ENCODE measurements at places on chromosomes 11 and 22.

- DNase-seq, result no peak
Measured at GRCh38 chr11:62804310-62805075, 747 bp downstream of the NXF1 start.

- DNase-seq, result no peak
Measured at GRCh38 chr11:19625438-19625837, 87.2 kb upstream of the NAV2 start.

DNA sequence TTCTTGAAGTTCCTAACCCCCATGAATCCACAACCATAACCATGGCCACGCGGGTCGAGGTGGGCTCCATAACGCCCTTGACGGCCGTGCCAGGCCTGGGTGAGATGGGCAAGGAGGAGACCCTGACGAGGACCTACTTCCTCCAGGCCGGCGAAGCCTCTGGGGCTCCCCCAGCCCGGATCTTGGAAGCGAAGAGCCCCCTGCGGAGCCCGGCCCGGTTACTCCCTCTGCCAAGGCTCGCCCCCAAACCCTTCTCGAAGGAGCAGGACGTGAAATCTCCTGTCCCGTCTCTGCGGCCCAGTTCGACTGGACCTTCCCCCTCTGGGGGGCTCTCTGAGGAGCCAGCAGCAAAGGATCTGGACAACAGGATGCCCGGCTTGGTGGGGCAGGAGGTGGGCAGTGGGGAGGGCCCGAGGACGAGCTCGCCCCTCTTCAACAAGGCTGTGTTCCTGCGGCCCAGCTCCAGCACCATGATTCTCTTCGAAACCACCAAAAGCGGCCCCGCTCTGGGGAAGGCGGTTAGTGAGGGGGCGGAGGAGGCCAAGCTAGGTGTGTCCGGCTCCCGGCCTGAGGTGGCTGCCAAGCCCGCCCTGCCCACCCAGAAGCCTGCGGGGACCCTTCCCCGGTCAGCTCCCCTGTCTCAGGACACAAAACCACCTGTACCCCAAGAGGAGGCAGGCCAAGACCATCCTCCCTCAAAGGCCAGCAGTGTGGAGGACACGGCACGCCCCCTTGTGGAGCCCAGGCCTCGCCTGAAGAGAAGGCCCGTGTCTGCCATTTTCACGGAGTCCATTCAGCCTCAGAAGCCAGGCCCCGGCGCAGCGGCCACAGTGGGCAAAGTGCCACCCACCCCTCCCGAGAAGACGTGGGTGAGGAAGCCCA, 75.7 kb downstream of the KIAA1671 start:
- DNase-seq, result no peak

- no peak for DNase-seq
Measured at GRCh38 chr22:43501878-43502277, 90.1 kb downstream of the MPPED1 start.

DNA sequence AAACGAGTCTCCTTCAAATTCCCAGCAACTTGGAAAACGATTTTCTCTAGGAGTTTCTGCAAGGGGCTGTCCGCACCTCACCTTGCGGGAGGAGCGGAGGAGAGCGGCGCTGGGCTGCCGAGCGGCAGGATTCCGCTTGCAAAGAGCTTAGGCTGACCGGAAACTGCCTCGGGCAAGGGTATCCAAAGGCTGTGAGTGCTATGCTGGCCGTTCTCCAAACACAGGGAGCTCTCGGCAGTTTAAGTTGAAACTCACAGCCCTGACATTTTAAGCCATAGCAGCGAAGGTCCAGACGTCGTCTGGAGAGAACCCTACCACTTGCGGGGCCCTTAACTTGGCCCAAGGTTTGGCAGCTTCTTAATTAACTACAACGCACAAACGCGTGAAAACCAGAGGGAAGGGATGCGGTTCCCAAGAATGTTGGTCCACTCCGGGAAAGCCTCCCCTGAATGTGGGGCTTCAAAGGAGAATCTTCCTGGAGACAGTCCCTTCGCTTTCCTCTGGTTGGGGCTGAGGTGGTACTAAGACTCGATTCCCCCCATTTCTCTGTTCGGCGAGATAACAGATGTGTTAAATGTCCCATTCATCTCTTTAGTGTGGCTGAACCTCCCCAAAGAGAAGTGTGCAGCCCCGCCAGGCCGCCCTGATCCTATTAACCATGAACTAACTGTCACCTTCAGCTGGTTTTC, 1.1 kb upstream of the DBX1 start:
- no peak for DNase-seq

GRCh38 chr22:43859176-43859575, 3.1 kb downstream of the SULT4A1 start:
- DNase-seq, result no peak

- DNase-seq, result no peak
Measured at GRCh38 chr11:115256397-115257197, 247.6 kb downstream of the CADM1 start.

DNA sequence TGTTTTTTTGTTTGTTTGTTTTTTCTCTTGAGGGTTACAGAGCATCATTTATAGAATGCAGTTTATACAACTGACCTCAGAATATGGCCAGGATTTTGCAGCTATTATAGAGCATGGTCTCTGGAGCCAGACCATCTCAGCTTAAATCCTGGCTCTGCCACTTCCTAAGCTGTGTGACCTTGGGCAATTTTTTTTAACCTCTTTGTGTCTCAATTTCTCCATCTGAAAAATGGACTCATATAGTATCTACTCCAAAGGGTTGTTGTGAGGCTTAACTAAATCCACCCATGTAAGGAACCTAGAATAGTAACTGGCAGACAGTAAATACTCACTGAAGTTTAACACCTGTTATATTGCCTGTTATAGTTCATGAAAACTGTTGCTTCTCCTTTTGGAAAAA, 8.3 kb upstream of the DGAT2 start:
- DNase-seq, result no peak

- no peak for DNase-seq
Measured at GRCh38 chr11:31237819-31238760, 131.4 kb downstream of the DCDC1 start.

DNA sequence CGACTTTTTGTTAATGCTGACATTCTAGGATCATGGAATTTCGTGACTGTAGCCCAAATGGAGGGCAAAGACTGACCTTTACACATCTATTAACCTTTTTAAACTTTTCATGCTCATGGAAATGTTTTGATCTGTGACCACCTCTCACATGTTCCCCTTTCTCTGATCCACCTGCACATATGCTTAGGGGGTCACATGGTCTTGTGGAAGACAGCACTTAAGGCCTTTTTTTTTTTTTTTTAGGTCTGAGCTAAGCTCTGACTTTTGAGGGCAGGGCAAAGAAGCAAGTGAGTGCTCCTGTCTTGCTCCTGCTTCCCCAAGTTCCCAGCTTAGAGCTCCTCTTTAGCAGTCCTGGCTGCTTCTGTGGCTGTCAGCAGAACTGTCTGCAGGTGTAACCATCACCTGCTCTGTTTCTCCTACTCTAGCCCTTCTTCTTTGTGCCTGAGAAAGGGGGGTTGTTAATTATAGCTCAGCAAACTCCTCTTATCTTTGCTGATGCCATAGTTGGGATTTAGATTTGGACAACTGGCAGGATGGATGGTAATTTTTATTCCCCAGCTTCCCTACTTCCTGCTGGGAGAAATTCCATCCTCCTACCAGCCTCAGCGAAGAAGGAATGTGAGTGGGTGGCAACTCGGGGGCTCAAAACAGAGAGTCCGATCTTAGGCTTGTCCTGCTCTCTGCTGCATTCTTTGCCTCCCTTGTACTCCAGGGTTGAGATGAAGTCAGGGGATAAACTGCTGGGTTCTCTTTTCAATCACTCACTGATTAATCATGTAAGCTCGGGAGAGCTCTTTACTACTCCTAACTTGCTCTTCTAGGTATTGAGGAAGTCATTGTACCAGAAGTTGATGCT, 64.4 kb downstream of the GRAMD1B start:
- no peak for DNase-seq

DNA sequence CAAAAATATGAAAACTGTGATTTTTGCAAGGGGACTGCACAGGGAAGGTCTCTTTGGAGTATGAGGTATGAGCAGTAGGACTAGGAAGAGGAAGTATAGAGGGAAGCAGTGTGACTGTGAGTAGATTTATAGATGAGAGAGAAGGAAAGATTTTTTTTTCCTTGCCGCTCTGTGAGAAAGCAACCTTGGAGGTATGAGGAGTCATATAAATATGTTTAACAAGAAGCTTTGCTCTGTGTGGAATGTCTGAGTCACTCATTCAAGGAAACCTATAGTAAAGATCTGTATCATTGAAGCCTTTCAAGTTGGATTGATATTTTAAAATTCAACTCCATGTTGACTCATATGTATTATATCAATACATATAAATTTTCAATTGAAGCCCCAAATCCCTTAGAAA, 26.2 kb downstream of the DNHD1 start:
- no peak for DNase-seq

DNA sequence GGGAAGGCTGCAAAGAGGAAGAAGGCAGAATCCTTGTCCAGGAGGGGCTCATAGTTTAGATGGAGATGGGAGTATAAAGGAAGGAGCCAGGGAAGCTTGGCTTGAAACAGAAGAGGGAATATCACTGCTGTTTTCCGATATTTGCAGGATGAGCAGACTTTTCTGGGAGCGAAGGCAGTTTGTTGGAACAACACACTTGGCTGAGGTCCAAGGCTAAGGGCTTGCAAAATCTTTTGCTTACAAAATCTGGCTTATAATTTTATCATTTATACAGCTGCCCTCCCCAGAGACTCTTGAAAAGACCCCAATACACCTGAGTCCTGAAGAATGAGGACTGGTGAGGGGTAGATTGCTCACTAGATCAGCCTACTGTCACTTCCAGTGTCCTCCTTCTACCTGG, 174.8 kb downstream of the NELL1 start:
- DNase-seq, result no peak

DNA sequence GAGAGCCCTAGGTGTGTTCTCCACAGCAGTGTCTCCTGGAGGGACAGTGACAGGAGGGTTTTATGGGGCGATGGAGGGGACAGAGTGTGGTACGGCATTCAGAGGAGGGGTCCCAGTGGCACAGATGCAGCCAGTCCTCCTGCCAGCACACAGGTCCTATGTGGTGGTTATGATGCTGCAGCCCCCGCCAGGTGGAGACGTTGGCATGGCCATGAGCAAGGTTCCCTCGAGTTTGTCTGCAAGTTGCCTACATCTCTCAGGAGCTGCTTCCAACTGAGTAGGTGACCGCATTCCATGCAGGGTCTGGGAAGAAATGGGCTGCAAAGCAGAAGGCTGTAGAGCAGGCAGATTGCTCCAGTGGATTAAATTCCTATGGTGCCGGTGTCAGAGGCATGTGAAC, 646.0 kb downstream of the TBC1D22A start:
- DNase-seq, result no peak

- no peak for DNase-seq
Measured at GRCh38 chr11:134486106-134486505, 74.1 kb upstream of the B3GAT1 start.

DNA sequence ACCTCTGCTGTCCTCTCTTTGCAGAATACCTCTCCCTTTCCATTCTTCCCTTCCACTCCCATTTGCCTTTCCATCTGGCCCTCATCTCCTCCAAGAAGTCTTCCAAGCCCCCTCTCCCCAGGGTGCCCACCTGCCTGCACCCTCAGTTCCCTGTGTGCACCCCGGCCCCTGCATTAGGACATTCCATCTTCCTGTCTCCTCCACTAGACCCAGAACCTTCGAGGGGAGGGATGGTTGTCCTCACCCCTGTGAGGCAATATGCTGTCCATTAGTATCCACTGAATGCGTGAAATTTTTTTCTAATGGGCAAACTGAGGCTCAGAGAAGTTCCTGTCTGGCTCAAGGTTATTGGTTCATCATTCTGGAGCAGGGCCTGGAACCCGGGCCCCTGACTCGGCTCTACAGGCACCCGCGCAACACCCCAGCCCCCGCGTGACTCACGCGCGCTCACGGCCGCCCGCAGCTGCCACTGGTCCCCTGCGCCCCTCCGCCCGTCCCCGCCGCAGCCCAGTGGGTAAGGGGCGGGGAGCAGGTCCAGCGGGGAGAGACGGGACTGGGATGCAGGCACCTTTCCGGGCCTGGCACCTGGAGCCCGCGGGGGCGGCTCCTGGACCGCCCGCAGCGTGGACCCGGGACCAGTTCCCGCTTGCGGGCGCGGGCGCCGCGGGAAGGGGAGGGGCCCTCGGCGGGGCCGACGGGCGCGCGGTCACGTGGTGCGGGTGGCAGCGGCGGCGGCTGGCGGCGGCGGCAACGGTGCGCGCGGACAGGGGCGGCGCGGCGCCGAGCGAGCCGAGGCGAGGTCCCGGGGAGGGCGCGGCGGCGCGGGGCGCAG, 7.0 kb downstream of the SEPTIN3 start:
- DNase-seq, result peak; percentile 26

DNA sequence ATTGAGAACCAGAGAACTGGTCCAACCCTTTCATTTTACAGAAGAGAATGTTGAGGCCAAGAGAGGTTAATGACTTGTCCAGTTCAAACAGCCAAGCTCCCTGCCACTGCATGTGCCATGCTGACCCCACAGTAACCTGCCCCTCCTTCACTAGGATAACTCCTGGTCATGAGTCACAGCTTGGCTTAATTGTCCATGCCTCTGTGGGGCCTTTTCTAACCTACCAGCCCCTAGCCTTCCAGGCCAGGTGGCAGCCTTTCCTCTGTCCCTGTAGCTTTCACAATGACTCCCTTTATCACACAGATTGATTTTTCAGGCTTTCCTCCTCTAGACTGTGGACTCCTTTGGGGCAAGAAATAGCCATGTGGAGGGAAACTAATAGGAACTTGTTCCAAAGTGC, 97.2 kb downstream of the PIWIL4 start:
- DNase-seq, result no peak

DNA sequence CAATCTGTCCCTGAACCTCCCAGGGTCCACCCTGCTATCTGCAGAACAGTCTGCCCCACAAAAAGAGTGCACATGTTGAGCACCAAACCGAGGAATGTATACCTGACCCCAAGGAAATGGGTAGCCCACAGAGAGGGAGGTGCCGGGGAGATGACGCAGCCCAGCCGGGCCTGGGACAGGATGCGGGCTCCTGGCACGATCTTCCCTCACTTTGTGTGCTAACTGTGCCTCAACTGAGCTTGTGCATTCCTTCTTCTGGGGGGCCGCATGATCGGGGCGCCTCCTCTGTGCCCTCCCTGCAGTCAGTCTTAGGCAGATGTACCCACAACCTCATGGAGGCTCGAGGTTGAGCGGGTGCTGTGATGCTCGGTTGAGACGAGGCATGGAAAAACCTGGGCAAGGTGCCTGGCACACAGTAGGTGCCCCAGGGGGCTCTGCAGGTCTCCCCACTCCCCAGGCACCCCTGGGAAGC, 2.4 kb downstream of the GAS2L1 start:
- DNase-seq, result no peak

GRCh38 chr11:79431535-79431934, 9.3 kb downstream of the TENM4 start:
- no peak for DNase-seq

GRCh38 chr11:61828379-61828628, 204 bp downstream of the FADS2 start:
- DNase-seq, result no peak

- no peak for DNase-seq
Measured at GRCh38 chr11:35282221-35282882, 137.0 kb downstream of the SLC1A2 start.
